ENCODE measurements at places on chromosomes 12 and 14.

DNA sequence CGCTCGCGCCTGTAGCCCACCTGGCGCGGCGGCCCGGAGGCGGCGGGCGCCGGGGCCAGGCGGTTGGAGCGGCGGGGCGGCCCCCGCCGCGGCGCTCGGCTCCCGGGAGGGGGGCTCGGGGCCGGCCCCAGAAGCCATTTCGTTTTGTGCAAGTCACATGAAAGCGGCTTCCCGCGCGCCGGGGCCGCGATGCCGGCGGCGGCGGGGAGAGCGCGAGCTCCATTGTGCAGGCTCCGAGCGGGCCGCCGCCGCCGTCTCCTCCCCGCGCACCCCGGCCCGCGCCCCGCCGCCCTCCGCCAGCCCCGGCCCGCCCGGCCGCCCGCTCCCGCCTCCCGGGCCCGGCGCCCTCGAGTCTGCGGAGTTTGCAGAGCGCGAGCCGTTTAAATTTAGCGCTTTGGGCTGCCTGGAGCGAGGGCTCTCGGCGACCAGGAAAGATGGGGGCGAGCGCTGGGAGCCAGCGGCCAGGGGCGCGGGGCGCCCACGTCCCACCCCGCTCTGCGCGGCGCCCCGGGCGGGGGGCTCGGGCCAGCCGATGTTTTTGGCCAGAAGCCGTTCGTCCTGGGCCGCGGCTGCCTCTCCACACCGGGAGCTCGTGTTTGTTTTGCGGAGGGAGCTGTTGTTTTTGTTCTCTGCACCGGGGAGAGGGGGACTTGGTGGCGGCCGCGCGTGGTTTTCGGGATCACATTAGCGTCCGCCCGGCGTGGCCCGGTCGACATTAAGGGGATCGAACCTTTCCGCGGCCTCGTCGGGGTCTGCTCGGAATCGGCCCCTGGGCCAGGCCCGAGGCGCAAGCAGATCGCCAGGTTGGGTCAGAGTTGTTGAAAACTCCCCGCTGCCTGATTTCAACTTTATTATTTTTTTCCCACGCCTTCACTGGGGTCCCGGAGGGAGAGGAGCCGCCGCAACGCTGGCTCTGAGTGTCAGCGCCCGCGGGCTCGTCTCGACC is 982 bp downstream of the BCL7A start:
- no peak for DNase-seq

DNA sequence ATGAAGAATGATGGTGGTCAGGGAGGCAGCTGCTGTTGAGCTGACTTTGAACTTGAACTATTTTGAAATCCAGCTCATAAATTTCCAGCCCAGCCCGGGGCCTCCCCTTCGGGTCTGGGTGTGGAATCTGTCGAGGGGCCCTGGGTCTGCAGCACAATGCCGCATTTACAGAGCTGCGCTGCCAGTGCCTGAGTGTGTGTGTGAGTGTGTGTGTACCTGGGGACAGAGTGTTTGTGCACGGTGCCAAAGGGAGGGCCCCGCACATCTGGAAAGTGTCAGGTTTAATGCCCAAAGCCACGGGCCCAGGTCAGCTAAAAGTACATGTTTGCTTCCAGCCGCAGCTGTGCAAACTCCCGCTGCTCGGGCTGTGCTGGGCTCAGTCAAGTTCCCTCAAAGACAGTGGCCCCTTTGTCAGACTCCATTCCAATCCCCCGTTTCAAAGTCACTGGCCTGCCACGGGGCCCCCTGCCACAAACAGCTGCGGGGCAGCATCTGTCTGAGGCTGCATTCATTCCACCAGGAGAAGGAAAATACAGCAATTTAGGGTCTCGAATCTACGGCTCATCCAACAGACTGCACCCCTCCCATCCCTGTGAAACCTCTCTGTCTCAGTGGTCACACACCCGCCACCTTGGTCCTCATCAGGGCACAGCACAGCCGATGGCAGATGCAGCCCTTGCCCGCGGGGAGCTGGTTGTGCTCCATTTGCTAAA is 16.3 kb upstream of the RFLNA start:
- no peak for DNase-seq

DNA sequence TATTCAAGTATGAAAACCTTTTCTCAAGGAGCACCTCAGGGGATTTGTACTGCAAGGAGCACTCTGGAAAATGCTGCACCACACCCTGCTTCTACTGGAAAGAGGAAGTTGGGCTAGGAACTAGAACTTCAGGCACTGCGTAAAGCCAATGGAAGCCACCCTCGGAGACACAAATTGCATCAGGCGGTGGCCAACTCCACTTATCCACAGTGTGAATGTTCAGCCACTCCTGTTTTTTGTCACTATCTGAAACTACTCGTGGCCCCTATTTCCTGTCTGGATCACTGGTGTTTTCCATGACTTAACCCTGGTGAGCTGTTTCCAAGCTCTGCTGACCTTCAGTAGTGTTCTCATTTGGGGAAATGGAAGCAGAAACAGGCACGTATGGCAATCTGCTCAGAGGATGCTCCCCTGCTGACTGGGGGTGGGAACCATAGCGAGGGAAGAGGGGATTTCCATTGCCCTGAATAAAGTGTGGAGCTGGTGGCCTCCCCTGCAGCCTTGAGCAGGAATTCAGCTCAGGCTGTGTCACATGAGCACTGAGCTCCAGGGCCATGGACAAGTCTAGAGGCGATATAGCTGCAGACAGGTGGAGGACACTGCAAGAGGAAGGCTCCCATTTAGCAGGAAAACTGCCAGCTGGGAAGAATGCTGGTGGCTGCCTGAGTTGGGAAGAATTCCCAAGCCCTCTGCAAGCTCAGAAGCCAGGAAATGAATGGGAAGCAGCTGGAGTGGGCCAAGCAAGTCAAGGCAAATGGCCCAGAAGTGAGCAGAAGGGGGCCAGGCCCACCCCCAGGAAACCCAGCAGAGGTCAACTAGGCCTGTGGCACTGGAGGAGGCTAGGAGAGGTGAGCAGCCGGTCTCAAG is 50.5 kb upstream of the RAP1B start:
- no peak for DNase-seq

DNA sequence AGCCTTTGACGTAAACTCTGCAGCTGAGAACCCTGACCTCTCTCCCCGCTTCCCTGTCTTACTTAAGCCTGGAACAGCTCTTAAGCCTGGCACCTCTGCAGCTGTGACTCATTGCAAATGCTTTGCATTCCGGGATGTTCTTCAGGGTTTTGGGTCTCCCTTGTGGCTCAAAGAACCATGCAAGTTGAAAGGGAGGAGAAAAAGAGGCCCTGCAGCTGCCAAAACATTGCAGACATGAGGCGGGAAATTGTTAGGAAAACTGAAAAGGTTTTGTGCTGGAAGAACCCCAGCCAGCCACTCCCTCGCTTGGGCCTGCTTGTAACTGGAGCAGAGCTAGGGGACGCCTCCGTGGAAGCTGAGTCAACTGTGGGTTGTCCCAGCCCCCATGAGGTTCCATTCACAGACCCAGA is 60.2 kb upstream of the FERMT2 start:
- DNase-seq, result peak; percentile 96

GRCh38 chr14:103112400-103113243 is 10.6 kb upstream of the TNFAIP2 start:
- DNase-seq, result no peak

- no peak for DNase-seq
These were observed 185.8 kb upstream of the SOX5 start for GRCh38 chr12:24135158-24135850.

- no peak for DNase-seq
These were observed 268.7 kb upstream of the TBX3 start for GRCh38 chr12:114952573-114953271.

DNA sequence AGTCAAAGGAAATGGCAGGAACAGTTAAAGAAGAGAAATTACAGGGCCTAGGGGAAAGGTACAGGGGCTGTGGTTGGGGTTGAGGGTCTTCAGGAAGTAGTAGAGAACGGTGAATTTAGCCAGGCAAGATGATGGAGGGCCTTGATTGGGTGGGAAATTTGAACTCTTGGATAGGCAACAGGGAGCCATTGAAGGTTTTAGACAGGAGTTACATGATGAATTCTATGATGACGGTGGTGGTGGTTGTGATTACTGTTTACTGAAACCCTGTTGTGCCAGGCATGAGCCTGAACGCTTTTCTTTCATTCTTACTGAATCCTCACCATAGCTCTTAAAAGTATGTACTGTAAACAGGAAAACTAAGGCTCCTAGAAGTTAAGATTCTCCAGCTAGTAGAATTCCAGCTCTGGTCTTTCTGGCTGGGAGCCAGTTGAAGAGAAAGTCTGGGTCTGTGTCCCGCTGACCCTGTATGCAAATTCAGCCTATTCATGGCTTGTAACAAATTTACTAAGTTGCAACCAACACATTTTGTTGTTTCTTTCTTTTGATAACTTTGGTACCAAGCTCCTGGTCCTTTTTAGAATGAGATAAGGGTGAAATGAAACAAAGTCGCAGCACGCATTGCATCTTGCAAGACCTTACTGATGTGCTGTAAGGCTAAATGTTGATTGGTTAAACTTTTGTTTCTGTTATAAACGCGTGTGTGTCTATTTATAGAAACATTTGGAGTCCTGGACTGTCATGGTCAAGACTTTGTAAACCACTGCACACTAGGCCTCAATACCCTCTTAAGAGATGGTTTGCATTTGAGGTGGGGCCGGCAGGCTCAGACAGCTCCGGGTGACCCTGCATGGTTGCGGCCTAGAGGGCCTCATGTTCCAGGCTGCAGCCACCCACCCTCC is 6.0 kb downstream of the ORAI1 start:
- DNase-seq, result no peak

GRCh38 chr14:94401083-94401482 is 12.7 kb upstream of the SERPINA1 start:
- peak; percentile 5 for DNase-seq

- DNase-seq, result no peak
These were observed 50.2 kb upstream of the ELK3 start for GRCh38 chr12:96143827-96144565.

DNA sequence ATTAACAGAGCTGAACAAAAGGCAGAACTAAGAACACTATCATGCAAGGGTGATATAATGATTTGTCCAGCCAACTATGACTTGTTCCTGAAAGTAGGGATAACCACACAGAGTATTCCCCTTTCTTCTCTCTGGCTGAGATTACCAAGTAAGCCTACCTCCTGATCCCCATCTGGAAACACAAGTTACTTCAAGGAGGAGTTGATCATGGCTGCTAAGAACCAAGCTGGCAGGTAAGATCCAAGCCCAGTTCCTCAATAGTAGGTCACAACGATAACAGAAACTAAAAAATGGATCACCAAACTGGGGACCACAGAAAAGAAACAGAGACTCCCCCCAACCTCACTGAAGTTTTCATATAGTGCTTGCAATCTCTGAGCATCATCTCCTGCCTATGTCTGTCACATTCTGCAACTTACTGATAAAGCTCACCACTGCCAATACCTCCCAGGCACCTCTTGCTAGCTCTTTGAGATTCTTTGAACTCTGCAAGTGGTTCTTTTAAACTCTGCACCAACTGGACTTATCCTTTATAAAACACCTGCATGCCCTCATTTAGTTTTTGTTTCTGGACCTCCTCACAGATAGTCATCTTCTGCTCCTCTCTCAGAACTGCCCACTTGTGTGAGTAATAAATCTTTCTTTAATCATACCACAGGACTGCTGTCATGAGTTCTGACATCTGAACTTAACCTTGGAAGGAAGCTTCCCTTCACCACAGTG is 76.6 kb downstream of the LRP6 start:
- no peak for DNase-seq

DNA sequence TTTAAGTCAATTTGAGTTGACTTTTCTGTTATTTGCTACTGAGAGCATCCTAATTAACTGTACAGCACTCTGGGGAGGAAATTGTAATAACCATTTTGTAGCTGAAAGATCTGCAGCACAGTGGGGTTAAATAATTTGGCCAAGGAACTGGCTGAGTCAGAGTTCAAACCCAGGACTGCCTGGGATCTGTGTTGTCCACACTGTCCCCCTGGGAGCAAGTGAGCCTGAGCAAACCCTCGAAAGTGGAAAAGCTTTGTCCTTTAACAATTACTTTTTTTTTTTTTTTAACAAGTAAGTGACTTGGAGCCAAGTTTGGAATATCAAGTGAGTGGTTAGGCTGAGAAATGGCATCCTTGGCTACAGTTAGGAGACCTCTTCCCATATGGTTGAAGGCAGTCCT is 247.2 kb upstream of the CCDC196 start:
- DNase-seq, result no peak

DNA sequence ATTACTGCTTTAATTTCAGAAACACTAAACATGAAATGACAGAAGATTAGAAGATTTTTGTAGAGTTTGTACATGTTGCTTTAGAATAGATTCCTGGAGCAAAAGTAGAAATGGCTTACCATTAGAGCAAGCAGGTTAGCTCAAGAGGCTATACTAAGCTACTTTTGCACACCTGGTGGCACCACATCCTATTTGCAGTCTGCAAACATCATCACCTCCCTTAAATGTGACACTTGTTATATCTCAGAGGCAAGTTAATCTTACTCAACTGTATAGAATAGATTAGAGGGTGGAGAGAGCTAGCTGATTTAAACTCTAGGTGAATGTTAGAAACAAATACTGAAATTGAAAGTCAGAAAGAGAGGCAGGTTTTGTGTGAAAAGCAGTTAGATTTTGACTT is 30.7 kb upstream of the OR4E1 start:
- DNase-seq, result no peak

DNA sequence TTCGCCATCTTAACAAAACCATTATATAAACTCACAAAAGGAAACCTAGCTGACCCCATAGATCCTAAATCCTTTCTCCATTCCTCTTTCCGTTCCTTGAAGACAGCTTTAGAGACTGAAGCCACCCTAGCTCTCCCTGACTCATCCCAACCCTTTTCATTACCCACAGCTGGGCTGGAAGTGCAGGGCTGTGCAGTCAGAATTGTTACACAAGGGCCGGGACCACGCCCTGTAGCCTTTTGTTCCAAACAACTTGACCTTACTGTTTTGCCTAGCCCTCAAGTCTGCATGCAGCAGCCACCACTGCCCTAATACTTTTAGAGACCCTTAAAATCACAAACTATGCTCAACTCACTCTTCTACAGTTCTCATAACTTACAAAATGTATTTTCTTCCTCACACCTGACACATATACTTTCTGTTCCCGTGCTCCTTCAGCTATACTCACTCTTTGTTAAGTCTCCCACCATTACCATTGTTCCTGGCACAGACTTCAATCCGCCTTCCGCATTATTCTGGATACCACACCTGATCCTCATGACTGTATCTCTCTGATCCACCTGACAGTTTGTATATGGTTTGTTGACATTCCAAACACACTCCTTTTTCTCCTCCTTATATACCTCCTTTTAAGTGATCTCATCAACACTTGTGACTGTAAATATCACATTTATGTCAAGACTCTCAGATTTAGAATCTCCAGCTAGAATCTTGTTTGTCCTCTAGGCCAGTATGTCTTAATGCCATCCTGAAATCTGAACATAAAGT is 208.7 kb downstream of the KITLG start:
- DNase-seq, result no peak

- DNase-seq, result no peak
These were observed 20.5 kb downstream of the ACTN1 start for GRCh38 chr14:68958553-68958952.

DNA sequence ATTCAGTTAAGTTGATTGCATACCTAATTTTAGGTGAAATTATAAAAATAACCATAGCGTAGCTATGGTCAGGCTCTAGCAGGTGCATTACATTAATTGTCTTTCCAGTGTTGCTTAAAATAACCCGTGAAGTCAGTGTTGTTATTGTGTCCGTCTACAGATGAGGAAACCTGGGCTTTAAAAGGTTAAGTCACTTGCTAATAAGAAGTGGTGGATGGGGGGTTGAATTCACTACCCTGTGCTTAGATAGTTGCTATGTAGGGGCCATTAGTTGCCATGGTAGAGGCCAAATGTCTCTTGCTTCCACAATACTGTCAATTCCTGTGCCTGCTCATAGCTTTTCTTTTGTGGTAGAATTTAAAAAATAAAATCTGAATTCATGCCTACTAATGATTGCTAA is 174.8 kb downstream of the PELI2 start:
- no peak for DNase-seq

Measured in HFFc6 (cell line).